ENCODE measurements at places on chromosomes 12 and 14. TPM values are rescaled to one million over a fixed set of nuclear protein-coding genes. Genes with fewer than 3 reads are reported as not detected.

WNT1 gene
- total RNA-seq = not detected

ZBTB39 gene
- total RNA-seq = 9.8 TPM

COX8C gene
- not detected for total RNA-seq

IRAK3 gene
- 0.05 TPM for total RNA-seq

TSHR gene
- total RNA-seq = not detected

C1S gene
- 6.2 TPM for total RNA-seq

IFI27 gene
- 1,022 TPM for total RNA-seq

GRCh38 chr14:105527826-105528585, 1.6 kb downstream of the TMEM121 start:
- DNase-seq = peak; percentile 29
- no peak overlapping the region for H3K27ac ChIP-seq
- H3K4me3 ChIP-seq = peak overlapping the region; percentile 56
- H3K4me1 ChIP-seq = peaks cover 7% of the 10 kb centered on the region
- H3K36me3 ChIP-seq = no peaks in the 10 kb centered on the region
- H3K27me3 ChIP-seq = no peaks in the 10 kb centered on the region

DNA sequence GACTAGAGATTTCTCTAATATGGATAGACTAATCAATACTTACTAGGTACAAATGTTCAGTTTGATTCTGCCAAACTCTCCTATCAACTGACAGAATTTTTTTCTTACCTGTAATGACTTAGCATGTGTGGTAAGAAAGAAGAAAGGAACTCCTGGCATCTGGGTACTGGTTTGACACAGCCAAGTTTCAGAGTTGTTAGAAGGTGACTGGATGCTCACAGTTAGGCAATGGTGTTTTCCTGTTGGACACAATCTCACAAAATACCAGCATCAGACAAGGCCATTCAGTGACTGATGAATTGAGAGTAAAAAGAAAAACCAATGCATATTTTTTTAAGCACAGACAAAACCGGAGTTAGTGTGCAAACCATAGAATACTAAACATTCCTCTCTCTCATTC, 4.2 kb downstream of the MUCL1 start:
- H3K27me3 ChIP-seq = no peaks in the 10 kb centered on the region
- no peaks in the 10 kb centered on the region for H3K36me3 ChIP-seq
- DNase-seq = no peak
- H3K4me3 ChIP-seq = no peak overlapping the region
- H3K4me1 ChIP-seq = no peaks in the 10 kb centered on the region

GRCh38 chr14:30710876-30711275, 88.8 kb downstream of the SCFD1 start:
- H3K4me3 ChIP-seq = no peak overlapping the region
- DNase-seq = peak; percentile 10
- no peak overlapping the region for H3K27ac ChIP-seq

All from astrocyte (in vitro differentiated cells and primary cell).